Activated naive CD4-positive, alpha-beta T cell treated with anti-CD3 and anti-CD28 coated beads, Interleukin-2, amount 50 U/mL, for 72 hours (primary cell): ENCODE measurements at places on chromosomes 4 and X. TPM values are rescaled to one million over a fixed set of nuclear protein-coding genes. Genes with fewer than 3 reads are reported as not detected.

DNA sequence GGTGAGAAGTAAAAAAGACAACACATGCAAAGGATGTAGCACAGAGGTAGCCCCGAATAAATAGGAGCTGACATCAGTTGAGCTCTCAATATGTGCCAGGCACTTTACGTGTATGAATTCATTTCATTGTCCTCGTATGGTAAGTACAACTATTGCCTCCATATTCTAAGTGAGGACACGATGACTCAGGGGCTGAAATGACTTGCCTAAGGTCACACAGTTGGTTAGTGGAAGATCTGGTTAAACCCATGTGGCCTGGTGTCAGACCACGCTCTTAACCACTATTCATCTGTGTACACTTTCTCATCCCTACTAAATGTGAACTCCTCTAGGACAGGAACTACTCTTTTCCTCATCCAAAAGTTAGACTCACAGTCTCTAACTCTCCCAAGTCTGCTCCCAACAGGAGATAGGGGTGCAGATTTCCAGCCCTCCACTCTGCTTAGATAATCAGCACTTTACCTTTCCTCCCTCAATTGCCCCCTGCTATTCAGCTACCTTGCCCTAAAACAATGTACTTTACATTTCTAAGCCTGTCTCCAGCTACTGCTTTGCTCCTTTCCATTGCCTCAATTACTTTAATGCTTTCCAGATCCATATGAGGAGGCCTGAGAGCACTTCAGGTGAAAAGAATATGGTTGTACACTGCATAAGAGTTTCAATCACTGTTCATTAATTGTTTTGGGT is 58.8 kb upstream of the LHFPL1 start:
- DNase-seq = no peak

- no peak for DNase-seq
Observed at GRCh38 chr4:4386296-4386735, 586 bp upstream of the NSG1 start.

DNA sequence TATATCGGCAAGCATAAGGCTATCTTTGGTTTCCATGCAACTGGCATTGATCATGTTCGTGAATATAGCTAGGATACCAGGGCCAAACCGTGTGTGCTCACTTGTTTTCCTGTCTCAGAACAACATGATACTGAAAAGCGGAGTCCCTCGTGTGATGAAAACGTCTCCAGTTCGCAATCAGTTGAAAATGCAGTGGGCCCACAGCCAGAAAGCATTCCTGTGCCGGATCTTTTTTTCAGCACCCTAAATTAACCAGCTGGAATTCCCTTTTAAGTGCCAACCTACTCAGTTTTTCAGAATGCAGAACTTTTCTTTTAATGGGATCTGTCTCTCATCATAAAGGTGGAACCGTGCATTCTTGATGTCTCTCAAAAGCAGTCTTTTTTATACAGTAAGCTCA is 130.8 kb upstream of the FRG1 start:
- DNase-seq = no peak

DNA sequence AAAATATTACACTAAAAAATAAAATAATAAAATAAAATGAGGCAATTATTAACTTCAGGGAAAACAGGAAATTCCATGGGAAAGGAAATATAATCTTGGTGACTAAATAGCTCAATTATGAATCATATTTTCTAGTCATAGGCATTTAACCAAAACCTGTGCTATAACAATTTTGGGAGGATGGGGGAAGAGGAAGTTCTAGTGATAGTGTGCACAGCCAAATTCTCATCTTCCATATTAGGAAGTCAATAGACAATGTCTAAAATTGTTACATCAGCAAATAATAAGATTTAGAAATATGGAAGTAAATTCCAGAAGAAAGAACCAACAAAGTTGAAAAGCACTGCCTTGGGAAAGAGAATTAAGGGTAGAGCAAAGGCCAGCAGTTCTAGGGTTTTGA is 2.8 kb downstream of the AWAT2 start:
- no peak for DNase-seq

GRCh38 chr4:113145519-113146291 is 96.3 kb downstream of the ANK2 start:
- DNase-seq = no peak

- DNase-seq = no peak
Observed at GRCh38 chr4:168917138-168917779, 92.8 kb downstream of the CBR4 start.

GRCh38 chr4:3317656-3318211 is 24.9 kb downstream of the RGS12 start:
- DNase-seq = no peak

DNA sequence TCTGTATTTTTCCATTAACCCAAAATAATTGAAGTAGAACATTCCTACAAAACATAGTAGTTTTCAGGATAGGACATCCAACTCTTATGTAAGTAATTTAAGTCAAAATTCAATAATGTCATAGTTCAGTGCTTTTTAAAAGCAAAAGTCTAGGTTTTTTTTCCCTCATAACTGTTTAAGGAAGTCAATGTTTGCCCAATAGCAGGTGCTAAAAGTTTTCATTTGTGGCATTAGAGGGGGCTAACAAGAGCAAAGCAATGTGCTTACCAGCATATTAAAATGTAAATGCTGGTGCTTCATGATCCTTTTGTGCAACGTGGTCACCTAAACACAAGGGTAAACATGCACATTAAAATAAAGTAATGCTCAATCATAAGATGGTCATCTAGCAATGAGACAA is 155.2 kb upstream of the PPP1R2C start:
- no peak for DNase-seq

The BST1 gene
- 0.82 TPM for total RNA-seq
